Keratinocyte (primary cell): ENCODE measurements at places on chromosomes 4 and X. TPM values are rescaled to one million over a fixed set of nuclear protein-coding genes. Genes with fewer than 3 reads are reported as not detected.

OCIAD1 gene
- polyA plus RNA-seq: 130 to 199 TPM (median 168 TPM) in 3 replicates

GABRG1 gene
- polyA plus RNA-seq: not detected in 3 replicates

FRMD7 gene
- 0.01 to 0.03 TPM in 2 of 3 replicates, not detected in the other for polyA plus RNA-seq

UGT2B11 gene
- not detected in 3 replicates for polyA plus RNA-seq

SCD5 gene
- 33.5 to 42.5 TPM (median 39.4 TPM) in 3 replicates for polyA plus RNA-seq

IL15 gene
- polyA plus RNA-seq: 0.70 to 1.4 TPM (median 0.99 TPM) in 3 replicates

TLR2 gene
- polyA plus RNA-seq: 1.7 to 3.1 TPM (median 1.8 TPM) in 3 replicates

MAGEA11 gene
- polyA plus RNA-seq: not detected in 3 replicates

PNMA6A gene
- polyA plus RNA-seq: 0.14 to 0.41 TPM (median 0.16 TPM) in 3 replicates

CDKL2 gene
- 0.50 to 0.64 TPM (median 0.61 TPM) in 3 replicates for polyA plus RNA-seq

WDR13 gene
- polyA plus RNA-seq: 32.8 to 48.0 TPM (median 40.6 TPM) in 3 replicates

HTR2C gene
- not detected in 3 replicates for polyA plus RNA-seq

SPANXD gene
- polyA plus RNA-seq: not detected in 3 replicates

CHIC2 gene
- 14.8 to 21.9 TPM (median 16.9 TPM) in 3 replicates for polyA plus RNA-seq

FRG1 gene
- polyA plus RNA-seq: 10.4 to 19.8 TPM (median 18.8 TPM) in 3 replicates

DNAAF6 gene
- not detected in 3 replicates for polyA plus RNA-seq

AMBN gene
- not detected in 3 replicates for polyA plus RNA-seq
